Esophagus squamous epithelium (tissue), 5 donors: ENCODE measurements at places on chromosomes 12 and 14.

DNA sequence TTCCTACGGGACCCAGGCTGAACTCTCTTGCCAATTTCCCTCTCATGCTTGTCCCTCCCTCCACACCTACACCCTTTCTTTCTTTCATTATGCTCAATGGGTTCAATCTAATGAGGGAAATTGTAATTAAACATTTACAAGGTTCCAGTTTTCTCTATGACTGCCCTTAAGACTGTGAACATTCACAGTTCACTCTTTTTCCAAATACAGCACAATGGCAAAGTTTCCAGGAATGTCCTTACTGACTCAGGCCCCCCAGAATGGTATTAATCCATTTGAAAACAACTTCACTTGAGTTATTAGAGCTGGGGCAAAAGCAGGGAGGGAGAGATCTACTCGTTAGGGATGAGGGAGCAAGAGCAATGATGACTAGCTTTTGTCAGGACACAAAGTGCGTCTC is 892.1 kb downstream of the NRXN3 start:
- no peak for DNase-seq

GRCh38 chr12:94239332-94239993 is 91.1 kb downstream of the PLXNC1 start:
- DNase-seq = no peak

- DNase-seq = no peak
These were observed 479.7 kb upstream of the TBX3 start for GRCh38 chr12:115163710-115164109.

GRCh38 chr12:43957732-43958372 is 122.0 kb downstream of the TMEM117 start:
- DNase-seq = no peak

GRCh38 chr14:103318750-103319419 is 15.2 kb upstream of the EIF5 start:
- DNase-seq = no peak

DNA sequence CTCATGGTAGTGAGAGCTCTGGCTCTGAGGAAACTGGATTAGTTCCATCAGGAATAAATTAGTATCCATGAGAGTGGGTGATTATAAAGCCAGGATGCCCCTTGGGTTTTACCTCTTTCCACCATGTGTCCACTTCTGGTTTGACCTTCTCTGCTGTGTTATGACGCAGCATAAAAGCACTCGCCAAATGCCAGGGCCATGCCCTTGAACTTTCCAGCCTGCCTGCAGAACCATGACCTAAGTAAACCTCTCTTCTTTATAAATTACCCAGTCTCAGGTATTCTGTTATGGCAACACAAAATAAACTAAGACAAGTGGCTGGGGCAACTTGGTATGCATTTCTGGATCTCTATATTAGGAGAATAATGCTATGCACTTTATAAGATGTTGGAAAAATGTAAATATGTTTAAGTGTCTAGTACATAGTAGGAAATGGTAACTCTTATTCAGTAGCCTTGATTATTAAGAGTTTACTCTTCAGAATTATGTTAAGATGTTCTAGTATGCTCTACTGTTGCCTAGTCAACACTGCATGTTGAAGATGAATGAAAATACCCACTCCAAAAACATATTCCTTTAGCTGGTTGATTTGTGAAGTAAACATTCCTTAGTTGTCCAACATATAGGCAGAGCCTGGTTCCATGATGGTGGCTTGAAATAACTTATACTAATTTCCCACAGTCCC is 455.6 kb upstream of the TMPO start:
- no peak for DNase-seq
